CD8-positive, alpha-beta T cell (primary cell): ENCODE measurements at places on chromosomes 5 and 9.

DNA sequence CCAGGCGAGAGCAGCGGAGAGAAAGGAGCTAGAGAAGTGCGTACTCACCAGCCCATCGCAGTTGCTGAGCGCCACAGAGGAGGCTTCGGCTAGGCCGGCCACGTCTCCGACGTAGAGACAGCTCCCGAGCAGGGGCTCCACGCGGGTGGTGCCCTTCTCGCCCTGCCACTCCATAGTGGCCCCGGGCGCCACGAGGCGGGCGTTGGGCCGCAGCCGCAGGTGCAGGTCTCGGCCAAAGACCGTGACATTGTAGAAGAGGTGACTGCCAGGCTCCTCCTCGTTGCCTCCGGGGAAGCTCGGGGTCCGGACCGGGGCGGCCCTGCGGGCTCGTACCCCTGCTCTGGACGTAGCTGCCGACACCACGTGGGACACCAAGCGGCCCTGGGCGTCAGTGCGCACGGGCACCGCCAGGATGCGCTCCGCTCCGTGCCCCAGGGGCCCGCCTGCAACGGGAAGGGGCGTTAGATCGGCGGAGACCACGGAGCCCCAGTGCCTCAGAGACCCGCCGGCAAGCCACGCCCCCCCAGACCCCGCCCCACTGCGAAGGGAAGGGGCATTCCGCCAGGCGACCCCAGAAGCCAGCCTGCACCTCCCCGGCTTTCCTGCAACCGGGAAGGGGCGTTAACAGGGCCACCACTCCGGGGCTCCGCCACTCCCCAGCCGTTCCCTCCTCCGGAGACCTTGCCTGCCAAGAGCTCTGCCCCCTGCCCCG lies 1.4 kb downstream of the ADAMTS2 start:
- DNase-seq, result no peak

GRCh38 chr5:21826884-21827283 lies 1026.3 kb downstream of the CDH12 start:
- DNase-seq, result no peak

DNA sequence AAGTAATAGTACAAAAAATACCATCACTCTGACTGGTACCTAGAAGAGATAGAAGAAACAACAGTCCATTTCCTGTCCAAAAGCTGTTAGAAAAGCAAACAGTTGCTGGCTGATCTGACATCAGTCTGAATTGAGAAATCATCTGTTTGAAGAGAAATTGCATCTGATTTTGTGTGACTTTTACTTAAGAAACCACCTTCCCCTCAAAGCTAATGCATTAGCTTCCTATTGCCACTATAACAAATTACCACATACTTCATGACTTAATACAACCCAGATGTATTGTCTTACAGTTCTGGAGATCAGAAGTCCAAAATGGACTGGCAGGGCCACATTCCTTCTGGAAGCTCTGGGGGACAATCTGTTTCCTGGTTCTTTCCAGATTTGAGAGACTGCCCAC lies 385.9 kb upstream of the TLE4 start:
- no peak for DNase-seq

GRCh38 chr5:113606298-113607134 lies 93.0 kb downstream of the YTHDC2 start:
- DNase-seq, result no peak

GRCh38 chr9:134054891-134055811 lies 12.7 kb downstream of the BRD3 start:
- no peak for DNase-seq

DNA sequence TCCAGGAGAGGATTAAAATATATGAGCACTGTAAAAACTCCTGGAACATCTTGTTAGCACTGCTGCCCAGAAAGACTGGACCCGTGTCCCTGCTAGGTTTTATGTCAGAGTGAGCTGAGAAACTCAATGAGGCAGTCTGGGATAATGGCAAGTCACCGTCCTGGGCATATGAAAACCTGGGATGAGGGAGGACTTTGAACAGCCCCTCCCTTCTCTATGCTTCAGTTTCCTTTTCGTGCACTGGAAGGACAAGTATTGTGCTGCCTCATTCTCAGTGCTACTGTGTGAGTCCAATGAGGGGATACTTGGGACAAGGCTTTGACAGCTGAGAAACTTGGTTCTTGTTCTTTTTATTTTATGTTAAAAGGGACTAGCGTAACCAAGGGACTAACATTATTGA lies 143.0 kb upstream of the SHB start:
- DNase-seq, result no peak

GRCh38 chr9:136426787-136427186 lies 12.9 kb downstream of the INPP5E start:
- no peak for DNase-seq

DNA sequence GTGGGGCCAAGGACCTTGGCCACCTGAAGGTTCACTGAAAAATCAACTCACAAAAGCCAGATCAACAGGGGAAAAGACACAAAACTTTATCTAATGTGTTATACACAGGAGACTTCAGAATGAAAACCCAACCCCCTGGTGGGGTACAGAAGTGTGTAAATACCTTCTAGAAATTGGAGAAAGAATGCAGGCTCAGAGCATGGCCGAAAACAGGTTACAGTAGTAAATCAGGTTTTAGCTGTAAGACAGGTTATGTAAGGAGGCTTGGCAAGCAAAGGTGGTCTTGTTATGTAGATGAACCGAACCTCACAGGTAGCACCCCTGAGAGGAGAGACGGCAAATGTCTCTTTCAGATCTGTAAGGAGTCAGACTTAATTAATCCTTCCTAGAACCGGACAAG lies 10.0 kb downstream of the CEMIP2 start:
- no peak for DNase-seq

DNA sequence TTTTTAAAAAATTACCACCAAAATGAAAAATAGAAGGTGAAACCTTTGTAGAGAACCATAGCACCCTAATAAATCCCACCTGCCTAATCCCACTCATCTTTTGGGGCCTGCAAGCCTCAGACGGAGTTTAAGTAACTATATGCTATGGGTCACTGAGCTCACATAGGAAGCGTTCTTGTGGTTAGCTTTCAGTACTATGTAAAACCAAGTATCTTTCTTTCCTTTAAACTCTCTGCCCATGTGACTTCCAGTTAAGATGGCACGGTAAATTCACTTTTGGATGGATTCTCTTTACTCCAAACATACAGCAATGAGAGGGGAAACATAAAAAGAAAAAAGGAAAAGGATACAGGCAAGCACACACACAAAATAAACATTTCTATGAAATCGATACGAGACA lies 50.9 kb downstream of the FANCC start:
- no peak for DNase-seq

- DNase-seq, result no peak
Measured at GRCh38 chr9:132127888-132128534, 33.8 kb upstream of the NTNG2 start.

- DNase-seq, result peak; percentile 21
Measured at GRCh38 chr5:32230356-32231099, 56.4 kb upstream of the GOLPH3 start.

- no peak for DNase-seq
Measured at GRCh38 chr5:120101771-120102170, 362.3 kb upstream of the PRR16 start.

- no peak for DNase-seq
Measured at GRCh38 chr5:20972419-20972925, 984.5 kb upstream of the CDH18 start.

DNA sequence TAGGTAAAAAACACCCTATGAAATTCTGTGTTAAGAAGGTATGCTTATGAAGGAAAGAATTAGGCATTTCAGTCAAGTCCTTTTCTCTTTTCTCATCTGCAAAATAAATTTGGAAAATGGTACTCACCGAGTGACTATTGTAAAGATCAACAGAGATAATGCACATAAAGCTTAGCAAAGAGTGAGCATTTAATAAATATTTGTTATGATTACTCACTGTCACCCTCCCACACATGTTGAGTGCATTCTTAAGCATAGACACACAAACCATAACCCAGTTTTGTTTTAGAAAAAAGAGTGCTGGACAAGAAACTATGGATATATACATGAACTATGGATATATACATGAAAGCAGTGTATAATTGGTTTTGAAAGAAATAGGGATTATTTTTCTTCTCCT lies 54.7 kb upstream of the PRLR start:
- DNase-seq, result no peak

DNA sequence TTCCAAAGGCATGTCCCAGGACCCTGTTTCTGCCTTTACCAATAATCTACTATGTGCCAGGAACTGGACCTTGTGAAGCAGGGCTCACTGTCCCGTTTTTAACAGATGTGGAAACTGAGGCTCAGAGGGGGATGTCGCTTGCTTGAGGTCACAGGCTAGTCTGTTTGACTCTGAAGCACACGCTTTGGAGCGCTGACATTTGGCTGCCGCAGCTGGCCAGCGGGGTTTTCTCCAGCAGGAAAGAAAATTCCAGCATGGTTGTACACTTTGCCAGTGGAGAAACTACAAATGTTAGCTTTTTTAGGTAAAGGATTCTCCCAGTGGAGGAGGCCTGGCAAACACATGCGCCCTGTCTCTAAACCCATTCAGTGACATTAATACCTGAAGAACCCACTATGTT lies 50.5 kb downstream of the SH3PXD2B start:
- DNase-seq, result no peak

DNA sequence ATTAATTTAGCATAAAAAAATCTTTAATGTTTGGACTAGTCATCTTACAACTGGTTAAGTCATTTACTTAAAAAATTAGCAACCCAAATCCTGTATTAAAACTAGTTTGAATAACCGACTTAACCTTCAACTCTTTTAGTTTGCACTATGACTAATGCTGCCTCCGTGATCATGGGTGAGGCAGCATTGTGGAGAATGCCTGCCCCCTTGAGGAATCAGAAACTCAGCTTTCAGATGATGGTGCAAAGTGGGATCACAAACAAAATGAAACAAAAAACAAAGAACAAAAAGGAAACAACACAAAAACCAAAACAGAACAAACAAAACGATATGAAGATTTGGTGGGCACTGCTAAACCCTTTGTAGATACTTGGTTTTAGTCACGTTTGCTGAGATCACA lies 127.0 kb upstream of the PALM2AKAP2 start:
- DNase-seq, result no peak

GRCh38 chr5:174503461-174504265 lies 220.7 kb upstream of the MSX2 start:
- DNase-seq, result no peak

GRCh38 chr5:16756692-16757091 lies 139.9 kb upstream of the RETREG1 start:
- no peak for DNase-seq

DNA sequence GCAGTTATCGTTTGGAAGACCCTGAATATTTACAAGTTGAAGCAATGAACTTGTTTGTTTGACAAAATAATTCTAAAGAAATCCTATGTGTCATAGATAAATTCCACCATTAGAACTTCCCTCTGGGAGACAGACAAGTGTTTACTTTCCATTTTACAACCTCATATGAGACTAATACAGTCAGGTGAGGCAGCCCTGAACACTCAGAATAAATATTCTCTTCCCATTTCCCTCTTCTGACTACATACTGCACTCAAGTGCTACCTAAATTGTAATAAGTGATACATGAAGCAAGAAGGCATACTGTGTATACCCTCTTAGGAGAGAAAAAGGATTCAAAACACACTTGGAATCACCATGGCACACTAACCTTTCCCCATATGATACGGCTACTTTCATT lies 6.8 kb downstream of the RASEF start:
- no peak for DNase-seq

GRCh38 chr9:75798505-75798904 lies 92.0 kb upstream of the PCSK5 start:
- DNase-seq, result no peak

DNA sequence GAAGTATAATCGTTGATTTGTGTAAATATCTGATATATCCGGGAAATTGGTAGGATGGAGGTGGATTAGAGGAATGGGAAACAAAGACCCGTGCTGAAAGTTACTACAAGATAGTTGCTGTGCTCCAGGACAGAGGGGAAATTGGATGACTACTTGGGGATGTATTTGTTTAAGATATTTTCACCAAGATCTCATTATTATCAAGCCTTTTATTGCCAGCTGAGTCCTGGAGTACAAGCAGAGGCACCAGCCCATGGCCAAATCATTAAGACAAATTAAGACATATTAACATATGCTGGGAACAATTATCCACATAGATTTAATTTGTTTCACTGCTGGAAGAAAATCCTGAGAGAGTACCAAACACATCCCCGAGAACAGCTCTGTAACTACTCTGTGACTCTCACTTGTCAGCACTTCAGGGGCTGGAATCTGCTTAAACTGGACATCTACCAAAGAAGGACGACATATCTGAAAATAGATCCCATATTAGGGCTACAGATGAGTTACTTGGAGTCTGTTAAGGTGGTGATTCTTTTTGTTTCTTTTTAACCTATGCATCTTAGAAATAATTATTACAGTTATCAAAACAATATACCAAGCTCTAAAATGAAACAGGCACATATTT lies 68.2 kb downstream of the SLC1A1 start:
- DNase-seq, result no peak

GRCh38 chr5:141051521-141051866 lies 320 bp downstream of the PCDHB1 start:
- DNase-seq, result no peak

DNA sequence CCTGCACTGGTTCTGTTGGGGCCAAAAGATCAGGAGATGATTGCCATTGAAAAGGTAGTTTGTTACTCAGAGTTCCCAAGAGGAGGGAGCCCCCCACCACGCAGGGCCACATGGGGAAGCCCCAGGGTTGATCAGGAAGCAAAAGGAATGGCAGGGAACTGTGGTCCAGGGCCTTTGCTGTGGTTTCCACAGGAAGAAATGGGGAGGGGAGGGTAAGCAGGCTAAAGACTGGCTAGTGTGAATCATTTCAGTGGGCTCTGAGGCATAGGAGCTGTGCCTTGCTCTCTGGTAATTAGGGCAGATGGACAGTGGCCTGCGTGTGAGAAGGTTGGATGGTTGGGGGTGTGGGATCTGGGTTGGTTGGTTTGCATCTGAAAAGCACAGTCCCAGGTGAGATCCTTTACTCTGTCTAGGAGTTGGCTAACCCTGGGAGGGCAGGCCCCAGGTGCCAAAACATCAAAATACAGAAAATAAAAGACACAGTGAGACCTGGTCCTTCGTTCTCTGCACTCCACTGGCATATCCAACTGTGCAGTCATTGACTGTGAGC lies 66.1 kb downstream of the PTPDC1 start:
- DNase-seq, result no peak

DNA sequence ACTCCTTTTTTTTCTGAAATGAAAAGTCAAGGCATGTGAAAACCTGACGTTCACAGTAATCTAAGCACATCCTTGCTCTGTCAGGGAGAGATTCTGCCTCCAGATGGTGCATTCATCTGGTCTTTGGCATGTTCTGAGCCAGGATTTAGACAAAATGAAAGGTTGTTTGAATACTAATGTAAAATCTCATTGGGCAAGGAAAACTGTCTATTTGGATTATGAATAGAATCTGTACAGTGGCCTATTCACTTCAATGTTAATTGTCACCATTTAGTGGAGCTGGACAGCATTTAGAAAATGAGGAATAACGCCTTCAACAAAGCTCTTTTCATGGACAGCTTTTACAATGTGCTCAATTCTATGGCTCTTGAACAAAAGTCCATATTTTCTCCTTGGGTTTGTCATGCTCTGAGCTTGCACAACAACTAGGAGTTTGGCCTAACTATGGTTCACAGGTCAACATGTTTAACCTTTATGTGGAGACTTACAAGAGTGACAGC lies 28.9 kb downstream of the ARHGEF28 start:
- DNase-seq, result no peak
